Endothelial cell of umbilical vein (primary cell): ENCODE measurements at places on chromosomes 3 and 15. TPM values are rescaled to one million over a fixed set of nuclear protein-coding genes. Genes with fewer than 3 reads are reported as not detected.

Gene EXD1
- polyA plus RNA-seq: not detected in 2 replicates

Gene GRK7
- polyA plus RNA-seq: not detected in 2 replicates

Gene ACTC1
- polyA plus RNA-seq: 0.64 and 1.0 TPM in 2 replicates

DNA sequence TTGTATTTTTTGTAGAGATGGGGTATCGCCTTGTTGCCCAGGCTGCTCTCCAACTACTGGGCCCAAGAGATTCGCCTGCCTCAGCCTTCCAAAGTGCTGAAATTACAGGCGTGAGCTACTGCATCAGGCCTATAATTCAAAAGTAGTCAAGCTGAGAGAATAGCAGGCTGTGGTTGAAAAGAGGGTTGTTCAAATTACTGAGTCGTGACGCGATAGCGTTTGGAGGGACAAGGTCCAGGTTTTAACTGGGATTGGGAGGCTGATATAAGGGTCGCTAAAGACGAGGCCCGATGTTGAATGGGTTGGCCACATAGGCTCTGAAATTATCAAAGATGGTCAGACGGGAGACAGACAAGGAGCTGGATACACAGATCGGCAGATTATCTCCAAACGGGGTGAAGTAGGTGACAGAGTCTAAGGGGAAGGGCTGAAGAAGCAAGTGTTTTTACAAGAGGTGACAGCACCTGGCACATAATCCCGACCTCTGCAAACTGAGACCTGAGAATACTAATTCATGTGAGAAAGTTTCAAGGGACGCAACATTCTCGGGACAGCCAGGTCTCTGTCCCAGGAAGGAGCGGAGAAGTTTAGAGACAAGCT is 759 bp upstream of the ARID3B start:
- DNase-seq: no peak

DNA sequence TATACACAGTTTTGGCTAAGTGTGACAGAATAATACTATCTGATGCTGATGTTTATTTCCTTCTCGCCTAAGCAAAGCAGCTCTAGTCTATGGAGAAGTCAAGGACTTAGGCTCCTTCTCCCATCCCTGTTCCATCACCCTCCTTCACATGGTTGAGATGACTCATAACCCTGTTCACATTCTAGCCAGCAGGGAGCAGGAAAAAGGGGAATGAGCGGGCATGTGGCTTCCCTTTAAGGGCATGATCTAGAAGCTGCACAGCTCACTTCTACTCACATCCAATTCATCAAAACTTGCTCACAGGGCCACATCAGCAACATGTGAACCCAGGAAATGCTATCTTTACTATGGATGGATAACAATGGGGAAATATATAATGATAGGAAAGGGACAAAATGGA is 40.9 kb downstream of the CBLB start:
- peak; percentile 66 for DNase-seq

Gene FANCD2OS
- not detected in 2 replicates for polyA plus RNA-seq

Gene C3orf85
- polyA plus RNA-seq: not detected in 2 replicates

Gene CIB2
- polyA plus RNA-seq: 6.4 and 7.7 TPM in 2 replicates

Gene CPA3
- 4.6 and 6.4 TPM in 2 replicates for polyA plus RNA-seq

Gene FAM81A
- 0.28 TPM in 1 of 2 replicates, not detected in the other for polyA plus RNA-seq

DNA sequence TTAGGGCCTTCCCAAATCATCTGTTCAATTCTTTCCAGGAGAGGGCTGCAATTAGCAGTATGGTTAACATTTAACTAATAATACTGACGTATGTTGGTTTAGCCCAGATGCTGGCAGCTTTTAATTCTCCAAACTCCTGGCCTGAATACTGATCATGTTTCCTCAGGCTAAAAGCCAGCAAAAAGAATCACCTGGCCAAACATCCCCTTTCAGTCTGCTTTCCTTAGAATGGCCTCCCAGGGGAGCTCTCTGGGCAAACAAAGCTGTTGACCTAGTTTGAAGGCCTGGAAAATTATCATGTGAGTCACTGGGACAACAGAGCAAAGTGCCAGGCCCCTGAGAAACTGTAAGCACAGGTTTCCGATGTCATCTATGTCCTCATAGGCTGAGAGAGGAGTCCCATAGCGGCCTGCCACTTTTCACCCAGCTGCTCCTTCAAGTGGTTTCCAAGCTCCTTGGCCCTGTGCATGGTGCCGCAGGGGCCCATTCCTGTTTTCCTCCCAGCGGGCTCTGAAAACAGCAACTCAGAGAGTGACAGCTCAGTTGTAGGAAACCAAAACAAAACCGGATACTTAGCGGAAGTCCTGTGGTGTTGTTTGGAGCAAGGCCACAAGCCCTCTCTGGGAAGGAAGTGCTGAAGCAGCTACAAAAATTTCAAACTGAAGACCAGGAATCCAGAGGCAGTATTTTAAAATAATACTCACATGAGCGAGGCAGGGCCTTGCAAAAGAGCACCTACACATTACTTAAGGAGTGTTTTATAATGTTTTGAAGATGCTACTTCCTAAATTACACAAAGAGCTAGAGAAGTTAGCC is 36.5 kb upstream of the RAB11A start:
- peak; percentile 99 for DNase-seq

GRCh38 chr15:96421178-96421601 is 90.7 kb downstream of the NR2F2 start:
- DNase-seq: no peak

Gene MESP2
- 0.21 and 0.43 TPM in 2 replicates for polyA plus RNA-seq

DNA sequence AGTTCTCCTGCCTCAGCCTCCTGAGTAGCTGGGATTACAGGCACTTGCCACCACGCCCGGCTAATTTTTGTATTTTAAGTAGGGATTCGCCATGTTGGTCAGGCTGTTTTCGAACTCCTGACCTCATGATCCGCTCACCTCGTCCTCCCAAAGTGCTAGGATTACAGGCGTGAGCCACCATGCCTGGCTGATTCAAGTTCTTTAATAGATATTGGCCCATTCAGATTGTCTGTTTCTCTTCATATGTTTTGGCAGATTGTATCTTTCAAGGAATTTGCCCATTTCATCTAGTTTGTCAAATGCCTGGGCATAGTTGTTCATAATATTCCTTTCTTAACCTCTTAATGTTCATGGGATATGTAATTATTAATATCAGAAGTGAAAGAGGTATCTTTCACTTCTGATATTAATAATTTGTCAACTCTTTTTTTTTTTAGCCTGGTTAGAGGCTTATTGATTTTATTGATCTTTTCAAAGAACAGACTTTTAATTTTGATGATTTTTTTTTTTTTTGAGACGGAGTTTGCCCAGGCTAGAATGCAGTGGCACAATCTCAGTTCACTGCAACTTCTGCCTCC is 40.2 kb upstream of the ZFAND6 start:
- DNase-seq: no peak

Gene STAC
- 0.03 and 0.11 TPM in 2 replicates for polyA plus RNA-seq

- DNase-seq: no peak
Observed at GRCh38 chr3:58874795-58875194, 175.0 kb downstream of the CFAP20DC start.

DNA sequence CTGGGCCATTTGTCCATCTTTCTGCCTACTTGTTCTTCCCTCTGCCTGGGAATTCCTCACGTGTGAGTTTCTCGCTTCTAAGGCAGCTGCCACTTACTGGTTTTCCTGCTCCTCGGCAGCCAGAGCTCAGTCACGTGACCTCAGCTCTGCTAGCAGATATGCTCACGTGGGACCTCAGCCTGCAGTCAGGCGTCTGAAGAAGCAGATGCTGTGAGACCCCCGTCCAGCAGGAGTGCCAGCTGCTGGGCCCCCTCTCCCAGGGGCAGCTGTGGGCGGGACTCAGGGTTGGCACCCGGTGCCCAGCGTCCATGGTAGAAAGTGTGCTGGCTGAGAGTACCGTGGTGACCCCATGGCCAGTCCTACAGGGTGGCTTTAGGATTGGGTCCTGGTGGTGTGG is 161.3 kb upstream of the TLE3 start:
- DNase-seq: peak; percentile 49

Gene SEMA3B
- polyA plus RNA-seq: 1.2 and 1.4 TPM in 2 replicates

Gene BTLA
- polyA plus RNA-seq: not detected in 2 replicates

DNA sequence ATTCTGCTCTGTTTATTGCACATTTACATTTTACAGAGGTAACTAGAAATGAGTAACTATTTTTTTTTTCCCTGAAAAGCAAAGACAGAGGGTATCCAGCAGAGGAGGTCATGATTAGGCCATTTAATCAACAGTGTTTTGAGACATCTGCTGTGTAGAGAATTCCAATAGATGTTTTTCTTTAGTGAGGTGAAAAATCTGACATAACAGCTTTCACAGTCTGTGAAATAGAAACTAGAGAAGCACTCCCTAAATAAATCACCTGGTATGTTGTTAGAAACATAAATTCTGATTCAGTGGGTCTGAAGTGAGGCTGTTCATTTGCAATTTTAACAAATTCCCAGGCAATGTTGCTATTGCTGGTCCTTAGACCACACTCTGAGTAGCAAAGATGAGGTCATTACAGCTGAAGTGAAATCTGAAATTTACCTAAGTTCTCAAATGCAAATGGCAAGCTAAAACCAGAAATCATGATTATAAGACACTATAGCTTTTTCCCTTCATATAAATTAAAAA is 329.2 kb upstream of the LRRC3B start:
- DNase-seq: no peak

DNA sequence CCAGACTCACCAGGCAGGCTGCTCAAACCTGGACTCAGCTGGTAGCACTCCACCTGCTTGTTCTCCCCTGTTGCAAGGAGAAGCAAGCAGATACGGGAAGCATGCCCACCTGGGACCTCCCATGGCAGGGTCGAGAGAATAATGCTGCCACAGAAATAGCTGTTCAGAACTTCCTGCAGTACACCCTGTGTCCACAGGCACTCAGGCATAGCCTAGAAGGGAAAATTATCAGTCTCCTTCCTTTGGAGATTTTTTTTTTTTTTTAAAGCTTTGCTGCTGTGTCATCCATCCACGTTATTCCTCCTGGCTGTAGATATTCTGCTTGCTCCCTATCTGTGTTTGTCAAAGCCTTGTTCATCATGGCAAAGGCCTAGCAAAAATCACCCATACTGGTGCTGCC is 32.7 kb upstream of the RPS17 start:
- DNase-seq: no peak

Gene SPATA12
- polyA plus RNA-seq: 0.13 and 0.18 TPM in 2 replicates

Gene DNAH12
- polyA plus RNA-seq: 0.06 and 0.10 TPM in 2 replicates

DNA sequence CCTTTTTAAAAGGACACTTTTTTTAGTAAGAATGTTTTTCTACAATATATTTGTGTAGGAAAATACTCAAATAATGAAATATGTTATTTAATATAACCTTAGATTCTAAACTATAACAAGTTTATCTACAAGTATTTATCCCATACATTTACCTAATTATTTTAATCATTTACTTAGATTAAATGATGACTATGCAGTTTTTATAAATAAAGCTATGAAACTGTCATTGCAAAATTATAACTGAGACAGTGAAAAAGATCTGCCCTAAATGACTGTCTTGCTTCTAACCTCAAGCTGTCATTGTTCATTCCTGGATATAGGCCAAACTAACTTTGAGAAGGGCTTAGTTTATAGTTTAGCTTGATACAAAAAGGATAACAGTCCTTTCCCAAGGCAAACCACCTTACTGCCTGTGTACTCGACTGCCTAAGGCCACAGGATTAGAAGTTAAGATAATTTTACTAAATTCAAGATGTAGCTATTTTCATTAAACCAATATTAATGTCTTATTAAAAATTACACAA is 84.1 kb downstream of the GLDN start:
- DNase-seq: peak; percentile 5

DNA sequence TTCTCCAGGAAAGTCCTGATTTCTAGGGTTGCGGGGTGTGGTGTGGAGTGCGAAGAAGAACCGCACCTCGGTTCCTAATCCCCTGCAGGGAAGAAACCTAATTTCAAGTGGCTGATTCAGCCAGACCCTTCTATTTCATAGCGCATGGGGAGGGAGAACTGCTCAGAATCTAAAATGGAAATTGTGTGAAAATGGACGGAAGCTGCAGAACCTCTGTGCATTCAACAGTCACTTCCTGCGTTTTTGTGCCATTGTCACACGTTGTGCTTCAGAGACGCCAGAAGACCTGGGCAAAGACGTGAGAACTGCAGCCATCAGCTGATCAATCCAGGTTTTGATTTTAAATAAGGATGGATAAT is 1.2 kb downstream of the SIDT1 start:
- no peak for DNase-seq

Gene CYP1A2
- not detected in 2 replicates for polyA plus RNA-seq

Gene SENP8
- polyA plus RNA-seq: 0.91 and 1.6 TPM in 2 replicates

DNA sequence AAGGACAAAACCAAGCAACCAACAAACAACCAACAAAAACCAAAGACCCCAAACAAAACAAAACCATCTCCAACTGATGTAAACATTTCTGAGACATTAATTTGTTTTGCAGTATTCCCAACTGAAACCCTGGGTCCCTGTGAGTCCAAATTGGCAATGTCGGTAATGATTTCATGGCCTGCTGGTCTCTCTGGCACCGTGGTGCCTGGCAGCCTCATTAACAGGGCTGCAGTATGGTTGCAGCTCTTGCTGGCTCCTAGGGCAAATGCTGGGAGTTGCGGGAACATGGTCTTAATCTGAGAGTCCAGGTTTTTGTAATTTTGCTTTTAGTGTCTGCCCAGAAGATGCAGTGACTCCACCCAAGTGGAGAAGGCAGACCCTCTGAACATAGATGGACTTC is 128.3 kb downstream of the SV2B start:
- no peak for DNase-seq

Gene HDGFL3
- 10.9 and 20.2 TPM in 2 replicates for polyA plus RNA-seq

GRCh38 chr15:59315914-59316451 is 56.7 kb downstream of the MYO1E start:
- no peak for DNase-seq
